SHP77 treated with DMSO at 0.1 percent for 48 hours (cell line): ENCODE measurements at places on chromosomes 4 and X.
A peak's percentile ranks its signal among the peaks of the same experiment; 100 is the strongest.

GRCh38 chr4:31374256-31374960, 654.2 kb downstream of the PCDH7 start:
- no peak for DNase-seq

DNA sequence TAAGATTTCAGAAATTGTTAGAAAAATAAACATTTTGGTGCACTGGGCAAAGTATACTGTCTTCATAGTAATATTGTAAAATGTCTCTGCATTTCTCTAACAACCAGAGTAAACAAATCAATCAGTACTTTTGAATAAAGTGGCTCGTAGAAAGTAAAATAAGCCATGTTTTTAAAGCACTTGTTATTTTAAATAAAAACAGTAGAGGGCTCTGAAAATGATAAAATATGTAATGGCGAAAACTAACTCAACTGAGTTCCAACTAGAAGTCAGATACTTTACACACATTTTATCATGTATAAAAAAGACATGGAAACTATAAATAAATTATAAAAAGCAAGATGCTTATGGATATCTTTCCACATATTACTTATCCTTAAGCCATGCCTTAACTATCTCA, 1134.4 kb downstream of the PDHA2 start:
- no peak for DNase-seq

DNA sequence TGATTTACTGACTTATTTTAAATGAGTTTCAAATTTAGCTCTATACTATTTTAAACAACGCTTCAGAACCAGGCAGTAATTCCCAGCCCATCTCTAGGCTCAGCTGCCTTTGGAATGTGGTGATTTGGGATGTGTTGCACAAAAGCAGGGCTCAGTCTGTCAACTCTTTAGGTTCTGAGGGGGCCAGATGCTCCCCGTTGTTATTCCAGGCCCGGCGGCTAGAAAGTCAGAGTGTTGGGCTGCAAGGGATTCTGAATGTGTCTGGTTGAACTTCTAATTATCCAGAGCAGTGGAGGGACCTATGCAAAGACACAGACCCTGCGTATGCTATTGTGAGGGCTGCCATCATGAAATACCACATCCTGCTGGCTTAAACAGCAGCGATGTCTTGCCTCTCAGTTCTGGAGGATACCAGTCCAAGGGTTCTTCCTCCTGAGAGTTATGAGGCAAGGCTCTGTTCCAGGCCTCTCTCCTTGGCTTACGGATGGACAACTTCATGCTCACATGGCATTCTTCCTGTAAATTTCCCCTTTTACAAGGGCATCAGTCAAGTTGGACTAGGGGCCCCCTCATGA, 123.2 kb upstream of the TRIM2 start:
- no peak for DNase-seq

- no peak for DNase-seq
These were observed 384.4 kb downstream of the PCDH7 start for GRCh38 chr4:31104577-31104976.

DNA sequence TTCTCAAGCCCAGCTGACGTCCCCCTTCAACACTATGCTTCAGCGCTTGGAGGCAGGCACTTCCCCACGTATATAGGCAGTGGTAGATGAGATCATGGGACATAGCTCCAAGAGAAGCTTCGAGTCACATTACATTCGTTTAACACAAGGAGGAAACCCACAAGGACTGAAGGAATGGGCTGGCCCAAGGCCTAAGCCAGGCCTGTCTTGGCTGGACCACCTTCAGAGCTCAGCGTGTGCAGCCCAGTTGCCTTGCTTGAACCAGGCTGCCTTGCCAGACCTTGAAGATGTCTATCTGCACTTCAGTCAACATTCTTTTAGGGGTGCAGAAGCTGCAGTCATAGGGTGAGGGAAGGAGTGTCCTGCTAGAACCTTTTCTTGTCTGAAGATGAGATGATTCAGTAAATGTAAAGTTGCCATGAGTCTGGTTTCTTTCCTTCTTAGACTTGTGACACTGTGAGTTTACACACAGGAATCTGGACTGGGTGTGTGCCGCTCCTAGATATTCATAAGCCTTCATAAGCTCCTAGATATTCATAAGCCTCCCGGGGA, 144.1 kb upstream of the RBPJ start:
- DNase-seq: no peak

GRCh38 chrX:11349020-11349419, 55.8 kb downstream of the AMELX start:
- DNase-seq: no peak

DNA sequence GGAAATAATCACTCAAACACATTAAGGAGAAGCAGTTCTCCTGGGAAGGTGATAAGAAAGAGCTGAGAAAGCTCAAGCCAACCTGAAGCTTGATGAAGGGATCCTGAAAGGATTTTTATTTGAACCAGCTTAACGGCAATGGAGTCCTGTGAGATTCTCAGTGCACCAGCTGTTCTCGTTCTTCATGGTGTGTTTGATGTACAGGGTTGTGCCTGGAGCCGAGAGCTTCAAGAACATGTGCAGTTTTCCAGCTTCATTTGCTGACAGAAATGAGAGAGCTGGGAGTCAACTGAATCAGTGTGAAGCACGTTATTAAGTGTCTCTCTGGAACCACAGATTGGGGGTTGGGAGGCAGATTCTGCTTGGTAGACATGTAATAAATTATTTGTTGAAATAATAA, 115.7 kb downstream of the ANKRD50 start:
- DNase-seq: no peak

- no peak for DNase-seq
These were observed 45.8 kb downstream of the ENOX2 start for GRCh38 chrX:130857207-130857606.

- DNase-seq: no peak
These were observed 40.3 kb downstream of the ATP11C start for GRCh38 chrX:139892512-139892911.

- no peak for DNase-seq
These were observed 94.5 kb upstream of the DHRSX start for GRCh38 chrX:2595258-2595657.

DNA sequence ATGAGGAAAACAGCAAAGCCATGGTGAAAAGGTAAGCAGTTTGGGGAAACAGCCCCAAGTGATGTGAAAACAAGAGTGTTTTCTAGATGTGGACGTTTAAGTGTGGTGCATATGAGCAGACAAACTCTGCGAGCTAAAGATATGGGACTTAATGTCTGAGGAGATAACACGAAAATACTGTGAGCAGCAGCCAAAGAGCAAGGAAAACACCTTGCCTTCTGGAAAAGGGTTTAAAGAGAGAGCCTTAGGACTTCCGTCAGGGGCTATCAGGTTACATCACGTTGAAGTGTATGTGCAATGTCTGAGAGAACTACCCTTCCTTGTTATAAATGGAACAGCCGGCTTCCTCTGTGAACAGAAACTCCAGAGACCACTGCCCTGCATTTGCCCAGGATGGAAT, 54.2 kb downstream of the LEF1 start:
- DNase-seq: peak; percentile 3
